ENCODE measurements at places on chromosomes 3 and 15.
A peak's percentile ranks its signal among the peaks of the same experiment; 100 is the strongest.

- no peak for DNase-seq
Measured at GRCh38 chr3:42387802-42388651, 22.4 kb downstream of the LYZL4 start.

DNA sequence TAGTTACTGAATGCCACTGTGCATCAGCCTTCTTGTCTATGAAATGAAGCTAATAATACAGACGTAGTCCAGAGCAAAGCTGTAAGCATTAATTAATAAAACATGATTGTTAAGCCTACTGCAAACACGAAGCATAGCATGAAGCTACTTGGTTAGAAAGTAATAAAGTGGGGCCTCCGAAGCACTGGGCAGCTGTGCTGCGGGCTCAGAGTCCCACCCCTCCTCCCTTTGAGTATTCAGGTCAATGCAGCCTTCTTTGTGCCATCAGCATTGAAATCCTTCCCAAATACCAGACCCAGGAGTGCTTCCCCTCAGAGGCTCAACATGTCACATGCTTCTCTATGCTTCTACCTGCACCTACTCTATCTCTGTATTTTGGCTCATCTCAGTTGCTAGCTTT, 1112.6 kb downstream of the IGSF11 start:
- no peak for DNase-seq

DNA sequence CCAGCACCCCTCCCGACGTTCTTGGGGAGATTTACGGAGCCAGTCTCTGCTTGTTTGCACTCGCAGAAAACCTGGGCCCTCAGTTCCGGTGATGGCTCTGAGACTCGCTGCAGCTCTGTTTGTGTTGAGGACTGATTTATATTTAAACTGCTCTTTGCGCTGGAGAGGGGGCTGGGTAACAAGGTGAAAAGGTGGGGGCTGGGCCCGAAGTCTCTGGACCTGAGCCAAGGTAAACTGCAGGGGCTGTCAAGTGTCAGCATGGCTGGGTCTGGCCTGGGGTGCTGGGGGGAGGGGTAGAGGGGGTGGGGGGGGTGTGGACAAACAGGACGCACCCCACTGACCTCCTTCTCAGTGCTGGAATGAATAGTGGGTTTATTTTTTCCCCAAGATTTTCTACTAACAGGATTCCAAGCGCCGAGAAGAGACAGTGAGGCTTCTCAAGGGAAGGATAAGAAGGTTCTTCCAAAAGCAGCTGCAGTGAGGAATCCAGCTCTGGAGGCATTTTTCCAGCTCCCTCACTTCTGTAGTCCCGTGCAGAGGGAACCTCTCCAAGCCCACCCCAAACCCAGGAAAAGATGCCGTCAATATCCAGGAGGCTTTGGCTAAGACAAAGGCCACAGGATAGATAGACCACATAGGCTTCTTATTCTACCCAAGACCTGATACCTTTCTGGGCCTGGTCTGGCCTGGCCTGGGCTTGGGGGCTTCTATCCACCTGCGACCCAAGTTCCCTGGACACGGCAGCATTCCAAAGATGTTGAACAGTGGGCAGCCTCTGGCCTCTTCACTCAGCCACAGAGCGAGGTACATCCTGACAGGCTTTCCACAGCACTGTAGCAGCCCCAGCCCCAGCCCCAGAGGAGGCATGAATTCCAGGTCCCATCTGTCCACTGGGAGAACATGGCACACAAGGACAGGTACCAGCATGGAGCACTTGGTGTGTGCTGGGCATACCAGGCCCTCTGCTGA, 938 bp upstream of the SLCO2A1 start:
- DNase-seq: no peak

DNA sequence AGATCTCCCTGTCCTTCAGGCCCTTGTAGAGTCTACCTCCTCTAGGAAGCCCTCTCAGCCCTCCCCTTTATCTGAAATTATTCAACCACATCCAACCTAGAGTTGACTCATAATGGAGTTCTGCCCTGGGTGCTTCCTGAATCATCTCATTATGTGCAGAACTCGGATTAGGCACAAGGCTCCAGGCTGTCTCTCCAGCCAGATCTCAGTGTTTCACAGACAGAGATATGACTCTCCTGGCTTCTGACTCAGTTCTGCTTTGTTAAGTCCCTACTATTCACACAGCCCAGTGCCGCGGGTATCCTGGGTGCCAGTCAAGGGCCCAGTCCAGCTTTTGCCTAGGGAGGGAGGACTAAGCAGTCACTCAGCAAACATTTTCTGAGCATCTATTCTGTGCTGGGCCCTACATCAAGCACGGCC, 9.3 kb downstream of the STRA6 start:
- DNase-seq: peak; percentile 94

DNA sequence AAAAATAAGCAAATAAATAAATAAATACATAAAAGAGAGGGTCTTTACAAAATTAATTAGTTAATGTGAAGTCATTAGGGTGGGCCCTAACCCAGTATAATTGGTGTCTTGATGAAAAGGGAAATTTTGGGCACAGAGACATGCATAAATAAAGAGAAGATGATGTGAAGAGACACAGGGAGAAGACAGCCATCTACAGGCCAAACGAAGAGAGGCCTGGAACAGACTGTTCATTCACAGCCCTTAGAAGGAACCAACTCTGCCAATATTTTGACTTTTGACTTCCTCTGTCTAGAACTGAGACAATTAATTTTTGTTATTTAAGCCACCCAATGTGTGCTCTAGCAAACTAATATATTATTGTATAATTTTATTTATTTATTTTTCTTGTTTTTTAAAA, 29.6 kb upstream of the SELENOK start:
- no peak for DNase-seq

DNA sequence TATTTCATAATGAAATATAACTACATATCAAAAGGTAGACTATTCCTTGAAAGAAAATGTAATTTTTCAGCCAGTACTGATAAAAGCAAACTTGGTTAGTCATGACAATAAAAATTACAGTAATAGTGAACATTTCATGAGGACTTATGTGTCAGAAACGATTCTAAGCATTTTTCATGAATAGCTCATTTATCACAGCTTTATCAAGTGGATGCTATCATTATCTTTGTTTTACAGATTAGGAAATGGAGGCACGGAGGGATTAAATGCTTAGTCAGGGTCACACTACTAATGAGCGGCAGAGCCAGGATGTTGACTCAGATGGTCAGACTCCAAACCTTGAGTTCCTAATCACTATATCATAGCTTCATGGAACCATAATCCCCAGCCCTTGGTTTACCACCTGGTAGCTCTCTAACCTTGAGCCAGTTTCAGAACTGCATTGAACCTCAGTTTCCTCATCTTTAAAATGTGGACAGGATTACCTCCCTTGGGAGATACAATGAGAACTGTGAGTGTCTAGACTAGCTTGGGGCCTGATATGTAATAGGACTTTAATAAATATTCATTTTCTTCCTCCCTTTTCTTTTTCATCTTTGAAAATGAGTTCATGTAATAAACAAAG, 85.4 kb downstream of the TNIK start:
- no peak for DNase-seq

DNA sequence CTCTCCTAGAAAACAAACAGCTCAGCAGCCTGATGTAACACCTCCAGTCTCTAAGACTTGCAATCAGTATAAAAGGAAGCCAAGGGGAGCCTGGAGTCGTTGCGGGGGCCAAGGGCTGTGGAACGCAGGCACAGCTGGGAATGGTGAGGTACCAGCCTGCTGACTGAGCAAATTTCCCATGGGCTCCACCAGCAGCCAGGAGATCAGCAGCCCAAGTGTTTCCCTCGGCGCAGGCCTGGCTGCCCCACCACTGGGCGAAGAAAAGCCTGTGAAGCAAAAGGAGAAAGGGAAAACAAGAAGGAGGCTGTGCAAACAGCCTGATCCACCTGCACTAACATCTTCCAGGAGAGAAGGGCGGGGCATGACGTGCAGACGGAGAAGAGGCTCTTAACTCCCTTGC, 155.3 kb downstream of the SHQ1 start:
- DNase-seq: no peak

GRCh38 chr15:74710319-74711094, 14.7 kb upstream of the EDC3 start:
- DNase-seq: no peak

DNA sequence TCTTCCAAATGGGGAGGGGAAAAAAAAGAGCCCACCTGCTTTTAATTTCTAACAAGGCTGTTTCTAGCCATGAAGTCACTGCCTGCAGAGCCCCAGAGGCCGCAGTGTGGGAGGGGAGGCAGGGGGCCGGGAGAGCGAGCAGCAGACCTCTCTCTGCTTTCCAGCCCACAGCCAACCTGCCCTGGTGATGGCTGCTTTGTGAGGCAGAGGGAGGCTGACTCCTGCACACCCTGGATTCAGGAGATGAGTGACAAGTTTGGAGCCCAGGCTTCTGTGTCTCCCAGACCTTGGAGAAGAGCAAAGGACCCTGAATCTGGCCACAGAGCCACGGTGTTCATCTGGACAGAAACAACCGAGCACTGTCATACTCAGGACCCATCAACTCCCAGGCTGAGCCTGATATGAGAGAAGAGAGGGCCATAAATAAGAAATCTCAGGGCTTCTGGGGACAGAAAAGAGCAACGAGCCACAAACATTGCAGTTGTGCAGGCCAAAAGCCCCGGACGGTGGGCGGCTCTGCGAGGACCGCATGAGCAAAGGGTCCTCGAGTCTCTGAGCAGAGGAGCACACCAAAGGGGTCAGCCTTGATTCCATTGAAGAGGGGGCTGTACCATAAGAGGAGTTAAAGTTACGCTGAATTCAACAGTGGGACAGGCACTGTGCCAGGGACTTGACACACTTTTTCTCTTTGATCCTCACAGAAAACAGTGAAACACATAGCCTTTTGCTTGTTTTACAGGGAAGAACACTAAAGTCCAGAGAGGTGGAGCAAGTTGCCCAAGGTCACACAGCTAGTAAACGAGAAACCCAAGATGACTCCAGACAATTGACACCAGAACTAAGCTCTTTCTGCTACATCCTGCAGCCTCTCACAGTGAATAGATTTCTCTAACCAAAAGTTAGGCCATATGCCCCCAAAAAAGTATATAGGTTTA, 97.2 kb downstream of the SEMA5B start:
- no peak for DNase-seq

DNA sequence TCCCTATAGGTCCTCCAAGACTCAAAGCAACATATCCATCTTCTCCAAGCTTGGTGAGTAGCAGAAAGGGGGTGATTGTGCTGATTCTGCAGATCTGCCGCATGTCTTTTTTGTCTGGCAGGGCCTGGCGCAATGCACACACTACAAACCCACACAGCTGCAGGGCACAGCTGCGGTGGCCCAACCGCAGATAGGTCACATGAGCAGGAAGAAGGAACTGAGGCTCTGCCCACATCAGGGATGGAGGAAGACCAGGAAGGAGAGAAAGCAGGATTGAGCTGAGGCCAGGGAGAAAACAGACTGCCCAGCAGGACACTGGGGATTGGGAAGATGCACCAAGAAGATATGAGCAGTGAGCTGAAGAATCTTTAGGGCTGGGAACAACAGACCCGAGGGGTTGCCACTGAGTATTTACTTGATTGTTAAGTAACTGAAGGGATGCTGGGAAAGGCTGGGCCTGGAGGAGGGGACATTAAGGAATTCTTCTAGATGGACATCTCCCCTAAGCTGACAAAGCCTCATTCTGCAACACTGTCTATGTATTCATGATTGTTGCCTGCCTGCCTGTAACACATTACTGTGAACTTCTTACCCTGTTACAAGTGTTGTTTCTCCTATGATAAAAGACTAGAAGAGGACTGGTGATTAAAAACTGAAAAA, 126.7 kb downstream of the MYLK start:
- peak; percentile 50 for DNase-seq

DNA sequence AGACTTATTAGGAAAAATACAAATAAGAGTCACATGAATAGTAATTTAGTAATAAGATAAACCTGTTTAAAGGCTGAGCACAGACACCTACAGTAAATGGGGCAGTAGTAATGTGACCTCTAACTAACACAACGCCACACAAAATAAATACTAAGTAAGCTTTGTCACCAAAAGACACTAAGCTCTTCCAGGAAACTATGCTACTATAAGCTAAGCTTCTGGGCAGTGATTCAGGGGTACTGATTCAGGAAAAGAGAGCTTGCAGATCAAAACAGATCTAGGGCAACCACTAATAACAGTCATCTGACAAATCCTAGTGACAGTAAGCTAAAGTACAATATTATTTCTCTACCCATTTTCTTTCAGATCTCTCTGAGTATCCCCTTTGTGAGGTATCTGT, 68.8 kb downstream of the PLOD2 start:
- DNase-seq: no peak

- DNase-seq: no peak
Measured at GRCh38 chr3:13282986-13283876, 136.9 kb downstream of the NUP210 start.

DNA sequence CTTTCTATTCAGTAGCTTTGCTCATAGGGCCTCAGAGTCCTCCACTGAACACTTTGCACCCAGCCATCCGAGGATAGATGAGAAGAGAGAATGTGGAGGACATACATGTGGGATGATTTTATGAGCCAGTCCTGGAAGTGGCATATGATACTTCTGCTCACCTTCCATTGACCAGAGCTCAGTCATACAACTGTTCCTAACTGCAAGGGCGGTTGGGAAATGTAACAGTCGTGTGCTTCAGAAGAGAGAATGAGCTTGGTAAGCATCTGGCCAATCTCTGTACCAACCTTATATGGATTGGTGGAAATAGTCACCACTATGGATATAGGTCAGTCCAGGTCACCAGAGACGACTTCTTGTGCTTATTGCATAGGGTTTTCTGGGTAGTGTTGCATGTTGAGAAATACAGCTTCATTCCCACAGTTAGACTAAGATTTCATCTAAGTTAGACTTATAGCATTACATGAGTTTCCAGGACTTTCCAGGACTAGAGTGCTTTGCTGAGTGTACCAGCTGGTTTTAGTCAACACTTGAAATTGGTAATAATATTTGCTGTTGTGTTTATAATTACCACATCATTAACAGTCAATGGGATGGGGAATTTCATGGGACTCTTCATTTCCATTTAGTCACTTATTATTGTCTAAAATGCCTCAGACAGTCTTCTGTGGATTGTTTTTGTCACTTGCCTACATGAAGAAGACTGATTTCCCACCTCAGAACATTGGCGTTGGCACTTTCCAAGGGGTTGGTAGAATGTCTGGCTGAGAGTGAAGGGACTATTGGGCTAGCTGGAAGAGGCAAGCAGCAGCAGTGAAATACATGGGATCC, 214.5 kb upstream of the ROPN1 start:
- no peak for DNase-seq

- DNase-seq: no peak
Measured at GRCh38 chr3:177330779-177331178, 133.5 kb upstream of the TBL1XR1 start.

GRCh38 chr15:73856458-73857192, 16.7 kb upstream of the TBC1D21 start:
- DNase-seq: no peak

DNA sequence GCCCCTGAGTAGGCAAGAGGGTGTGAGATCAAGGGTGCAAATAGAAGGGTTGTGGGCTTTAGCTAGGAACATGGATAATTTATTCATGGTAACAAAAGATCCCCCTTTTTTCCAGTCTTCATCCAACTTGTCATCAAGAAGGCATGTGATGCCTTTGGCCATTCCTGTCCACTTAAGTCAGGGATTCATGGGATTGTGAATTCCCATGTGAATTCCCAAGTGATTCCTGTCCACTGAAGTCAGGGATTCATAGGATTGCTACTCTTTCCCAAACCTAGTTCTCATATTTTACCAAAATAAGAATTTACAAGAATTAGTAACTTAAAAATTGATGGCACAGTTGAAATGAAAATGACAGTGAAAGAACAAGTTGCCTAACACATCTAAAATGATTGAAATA, 40.8 kb downstream of the HMG20A start:
- no peak for DNase-seq

- DNase-seq: no peak
Measured at GRCh38 chr15:90545095-90545494, 15.4 kb downstream of the CRTC3 start.

Data from epithelial cell of prostate (primary cell).